ENCODE measurements at places on chromosomes 1 and 21.

DNA sequence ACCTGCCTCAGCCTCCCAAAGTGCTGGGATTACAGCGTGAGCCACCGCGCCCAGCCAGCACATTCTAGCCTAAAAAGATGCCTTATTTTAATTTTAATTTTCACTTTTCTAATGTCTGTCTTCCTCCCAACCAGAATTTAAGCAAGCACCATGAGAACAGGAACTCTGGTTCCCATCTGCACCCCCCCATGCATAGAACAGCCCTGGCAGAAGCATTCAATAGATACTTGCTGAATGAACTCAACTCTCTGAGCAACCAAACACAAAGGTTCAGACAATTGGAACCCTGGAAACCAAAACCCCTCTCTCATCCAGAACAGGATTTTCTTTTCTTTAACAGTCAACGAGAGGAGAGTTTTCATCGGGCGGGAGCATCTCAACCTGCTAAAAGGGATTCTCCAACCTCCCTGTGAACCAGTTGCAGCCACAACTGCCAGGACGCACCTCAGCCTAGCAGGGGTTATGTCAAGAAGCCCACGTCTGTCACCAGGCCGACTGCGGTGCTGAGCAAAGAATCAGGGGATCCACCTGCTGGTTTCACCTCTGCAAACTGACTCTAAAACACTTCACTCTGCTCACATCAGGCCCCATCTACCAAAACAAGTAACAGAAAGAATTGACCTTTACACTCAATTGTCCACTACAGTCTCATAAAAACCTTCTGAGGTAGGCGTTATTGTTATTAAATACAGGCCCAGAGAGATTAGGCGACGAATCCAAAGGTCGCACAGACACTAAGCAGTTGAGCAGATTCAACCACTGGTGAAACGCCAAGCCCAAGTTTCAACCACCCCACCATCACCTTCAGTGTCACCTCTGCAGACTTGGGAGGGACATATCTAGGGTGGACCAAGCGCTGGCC lies 1.7 kb downstream of the KIAA2013 start:
- DNase-seq: no peak

- DNase-seq: no peak
These were observed 10.8 kb downstream of the CFAP410 start for GRCh38 chr21:44328242-44328895.

DNA sequence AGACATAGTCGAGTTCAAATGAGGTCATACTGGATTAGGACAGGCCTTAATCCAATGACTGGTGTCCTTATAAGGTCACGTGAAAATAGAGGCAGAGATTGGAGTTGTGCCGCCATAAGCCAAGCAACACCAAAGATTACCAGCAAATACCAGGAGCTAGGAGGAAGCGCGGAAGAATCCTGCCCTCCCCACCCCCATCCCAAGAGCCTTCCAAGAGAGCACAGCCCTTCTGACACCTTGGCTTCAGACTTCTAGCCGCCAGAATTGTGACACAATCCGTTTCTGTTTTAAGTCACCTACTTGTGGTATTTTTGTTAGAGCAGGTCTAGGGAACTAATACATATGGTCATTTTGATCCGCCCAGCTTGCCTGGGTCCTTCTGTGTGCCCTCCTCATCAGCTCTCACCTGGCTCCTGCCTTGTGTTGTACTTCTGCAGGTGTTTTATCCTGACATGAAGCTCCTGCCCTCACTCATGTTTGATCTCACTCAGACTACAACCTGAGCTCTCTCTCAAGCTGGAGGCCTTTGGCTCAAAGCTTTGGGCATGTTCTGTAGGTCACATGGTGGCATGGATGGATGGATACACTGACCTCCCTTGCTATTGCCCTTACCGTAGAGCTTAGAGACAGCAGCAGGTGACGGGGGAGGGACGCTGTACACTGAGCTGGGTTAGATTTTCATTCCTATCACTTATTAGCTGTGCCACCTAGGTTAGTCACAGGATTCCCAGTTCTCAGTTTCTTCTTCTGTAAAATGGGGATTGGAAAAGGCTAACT lies 10.7 kb upstream of the NUAK2 start:
- DNase-seq: no peak

DNA sequence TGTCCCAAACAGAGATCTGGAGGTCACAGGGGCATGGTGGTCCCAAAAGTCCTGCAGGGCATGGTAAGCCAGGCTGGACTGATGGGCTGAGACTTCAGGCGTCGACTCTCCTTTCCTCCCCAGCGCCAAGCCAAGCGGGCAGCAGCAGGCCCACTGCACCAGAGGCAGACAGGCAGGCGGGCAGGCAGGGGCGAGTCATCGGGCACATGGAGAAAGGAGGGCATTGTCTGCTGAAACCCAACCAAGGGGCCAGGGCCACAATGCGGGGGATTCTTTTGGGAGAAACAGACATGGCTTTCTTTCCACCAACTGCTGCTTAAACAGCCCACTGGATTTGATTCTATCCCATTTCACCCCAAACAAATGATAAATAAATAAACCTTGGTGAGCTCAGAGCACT lies 46.2 kb downstream of the TRABD2B start:
- no peak for DNase-seq

All from stimulated activated CD4-positive, alpha-beta T cell treated with anti-CD3 and anti-CD28 coated beads, Interleukin-12 subunit alpha, Interleukin-12 subunit beta, amount 100 ng/mL, for 24 hours (primary cell).